Large intestine (tissue), 12 donors: ENCODE measurements at places on chromosomes 5 and 9. TPM values are rescaled to one million over a fixed set of nuclear protein-coding genes. Genes with fewer than 3 reads are reported as not detected.
A peak's percentile ranks its signal among the peaks of the same experiment; 100 is the strongest.

DNA sequence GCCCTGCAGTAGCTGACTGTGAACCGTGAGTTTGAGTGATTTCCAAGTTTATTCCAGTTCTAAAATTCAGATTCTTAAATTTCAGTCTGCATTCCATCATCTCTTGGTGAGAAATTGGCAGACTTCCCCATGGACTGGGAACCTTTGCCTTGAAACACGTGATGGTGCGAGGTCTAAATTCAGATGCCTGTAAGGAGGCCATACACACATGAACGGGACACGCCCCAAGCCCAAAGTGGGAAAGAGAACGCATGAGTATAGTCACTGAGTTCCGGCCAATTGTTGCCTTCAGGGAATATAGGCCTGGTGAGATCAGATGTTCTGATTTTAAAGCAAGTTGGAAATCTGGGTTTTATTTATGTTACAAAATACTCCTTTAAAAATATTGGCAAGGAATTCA is 1084.4 kb upstream of the WWC1 start:
- DNase-seq = no peak

DNA sequence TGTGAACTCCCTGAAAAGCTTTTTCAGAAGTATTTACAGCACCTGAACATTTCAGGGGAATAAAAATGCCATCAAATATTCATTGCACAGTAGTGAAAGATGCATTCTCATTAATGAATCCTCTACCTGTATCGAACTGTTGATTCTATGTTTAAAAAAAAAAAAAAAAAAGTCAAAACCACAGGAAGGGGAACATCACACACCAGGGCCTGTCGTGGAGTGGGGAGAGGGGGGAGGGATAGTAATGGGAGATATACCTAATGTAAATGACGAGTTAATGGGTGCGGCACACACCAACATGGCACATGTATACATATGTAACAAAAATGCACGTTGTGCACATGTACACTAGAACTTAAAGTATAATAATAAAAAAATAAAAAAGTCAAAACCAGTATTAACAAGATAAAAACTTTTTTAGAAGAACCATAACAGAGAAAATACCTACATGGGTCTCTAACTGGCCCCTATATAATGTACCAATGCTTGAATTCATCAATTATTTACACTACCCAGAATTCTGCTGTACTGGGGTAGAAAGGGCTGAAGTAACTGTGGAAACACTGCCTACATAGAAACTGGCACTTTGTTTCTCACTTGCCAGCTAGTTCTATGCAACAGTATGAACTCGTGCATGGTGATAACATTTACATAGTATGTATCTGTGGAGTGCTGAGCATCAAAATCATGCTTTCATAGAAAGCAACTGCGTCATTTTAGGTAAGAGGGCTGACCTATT is 48.9 kb downstream of the GNAQ start:
- no peak for DNase-seq

- DNase-seq = peak; percentile 78
Measured at GRCh38 chr9:27664121-27664779, 91.0 kb upstream of the C9orf72 start.

- DNase-seq = no peak
Measured at GRCh38 chr9:4220346-4220745, 79.5 kb downstream of the GLIS3 start.

GRCh38 chr5:170220191-170220590 is 12.6 kb upstream of the C5orf58 start:
- DNase-seq = no peak

- peak; percentile 72 for DNase-seq
Measured at GRCh38 chr9:72597181-72597517, 75.7 kb downstream of the TMC1 start.

DNA sequence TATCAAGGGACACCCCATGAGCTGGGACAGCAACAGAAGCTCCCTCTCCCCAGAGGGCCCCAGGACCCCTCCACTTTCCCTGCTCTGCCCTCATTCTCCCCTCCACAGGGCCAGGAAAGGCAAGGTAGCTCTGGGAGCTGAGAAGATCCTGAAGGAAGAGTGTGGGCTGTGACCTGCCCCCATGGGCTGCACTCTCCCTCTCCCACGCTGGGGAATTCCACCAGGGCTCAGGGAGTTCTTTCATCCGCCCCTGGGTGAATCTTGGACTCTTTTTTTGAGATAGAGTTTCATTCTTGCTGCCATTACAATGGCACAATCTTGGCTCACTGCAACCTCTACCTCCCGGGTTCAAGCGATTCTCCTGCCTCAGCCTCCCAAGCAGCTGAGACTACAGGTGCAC is 73.8 kb downstream of the C9orf50 start:
- no peak for DNase-seq

DNA sequence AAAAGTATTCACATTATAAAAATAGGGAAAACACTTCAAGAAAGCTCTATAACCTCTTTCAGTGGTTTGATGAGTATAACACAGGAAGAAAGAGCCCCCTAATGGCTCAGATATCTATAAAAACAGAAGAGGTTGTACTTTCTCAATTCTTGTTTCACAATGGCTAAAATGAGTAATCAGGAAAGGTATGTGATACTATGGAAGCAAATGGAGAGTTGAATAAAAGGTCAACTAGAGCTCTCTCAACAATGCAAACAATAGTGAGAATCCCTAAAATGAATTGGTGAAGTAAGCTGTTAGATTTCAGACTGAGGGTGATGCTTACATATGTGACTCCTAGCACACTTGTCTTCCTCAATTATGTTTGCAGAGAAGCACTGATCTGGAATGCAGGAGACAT is 584.6 kb upstream of the CDH18 start:
- DNase-seq = no peak

GRCh38 chr5:124523897-124524296 is 222.5 kb downstream of the ZNF608 start:
- DNase-seq = no peak

DNA sequence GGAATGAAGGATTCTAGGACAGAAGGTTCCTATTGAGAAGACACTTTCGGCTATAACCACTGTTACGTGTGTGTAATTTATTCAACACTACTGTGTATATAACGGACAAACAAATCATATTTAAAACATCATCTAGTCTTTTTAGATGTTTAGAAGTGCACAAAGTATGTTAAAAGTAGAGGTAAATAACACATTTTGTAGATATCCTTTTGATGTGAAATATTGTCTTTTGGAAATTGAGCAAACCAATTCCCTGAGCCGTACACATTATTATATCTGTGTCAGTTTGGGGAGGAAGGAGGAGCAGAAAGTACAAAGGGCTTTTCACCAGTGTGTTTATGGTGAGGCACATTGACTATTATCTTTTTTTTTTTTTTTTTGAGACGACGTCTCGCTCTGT is 39.1 kb upstream of the ANKRD18A start:
- no peak for DNase-seq

DNA sequence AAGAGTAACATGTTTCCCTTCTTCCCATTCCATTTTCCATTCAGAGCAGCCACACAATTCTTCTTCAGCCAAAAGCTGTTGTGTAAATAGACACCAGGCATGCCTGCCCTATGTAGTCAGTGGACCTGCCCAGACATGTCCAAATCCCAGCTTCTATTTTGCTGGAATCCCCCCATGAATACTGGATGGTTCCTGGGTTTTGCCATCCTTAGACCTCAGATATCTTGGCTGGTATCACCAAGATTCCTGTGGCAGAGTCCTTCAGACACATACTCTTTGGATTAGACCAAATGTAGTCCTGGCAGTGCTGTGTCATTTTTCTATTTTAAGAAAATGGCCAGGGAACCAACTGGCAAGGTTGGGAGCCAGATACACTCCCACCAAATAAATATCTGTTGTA is 10.3 kb downstream of the FST start:
- DNase-seq = no peak

- peak; percentile 64 for DNase-seq
Measured at GRCh38 chr9:90073186-90073945, 468.6 kb downstream of the GADD45G start.

DNA sequence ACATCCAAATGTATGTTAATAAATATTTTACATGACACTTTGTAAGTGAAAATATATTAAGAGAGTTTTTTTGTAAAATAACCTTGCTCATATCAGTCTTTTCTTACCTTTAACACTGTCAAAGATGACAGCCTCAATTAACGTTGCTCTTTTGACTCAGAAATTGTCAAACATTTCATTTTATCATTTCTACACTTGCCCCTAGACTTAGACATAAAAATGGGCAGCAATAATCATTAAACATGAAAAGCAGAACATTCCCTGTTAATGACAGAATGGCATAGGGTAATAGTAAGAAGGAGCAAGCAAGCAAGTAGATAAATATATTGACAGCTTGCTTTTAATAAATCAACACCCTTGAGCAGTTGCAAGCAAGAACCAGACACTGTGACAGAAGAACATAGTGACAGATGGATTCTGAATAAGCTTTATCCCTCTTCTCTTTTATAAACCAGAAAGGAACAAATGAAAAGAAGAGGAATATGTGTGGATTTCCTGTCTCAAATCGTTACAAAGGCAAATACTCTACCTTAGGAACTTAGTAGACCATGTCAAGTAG is 796.0 kb upstream of the CHD1 start:
- DNase-seq = no peak

DNA sequence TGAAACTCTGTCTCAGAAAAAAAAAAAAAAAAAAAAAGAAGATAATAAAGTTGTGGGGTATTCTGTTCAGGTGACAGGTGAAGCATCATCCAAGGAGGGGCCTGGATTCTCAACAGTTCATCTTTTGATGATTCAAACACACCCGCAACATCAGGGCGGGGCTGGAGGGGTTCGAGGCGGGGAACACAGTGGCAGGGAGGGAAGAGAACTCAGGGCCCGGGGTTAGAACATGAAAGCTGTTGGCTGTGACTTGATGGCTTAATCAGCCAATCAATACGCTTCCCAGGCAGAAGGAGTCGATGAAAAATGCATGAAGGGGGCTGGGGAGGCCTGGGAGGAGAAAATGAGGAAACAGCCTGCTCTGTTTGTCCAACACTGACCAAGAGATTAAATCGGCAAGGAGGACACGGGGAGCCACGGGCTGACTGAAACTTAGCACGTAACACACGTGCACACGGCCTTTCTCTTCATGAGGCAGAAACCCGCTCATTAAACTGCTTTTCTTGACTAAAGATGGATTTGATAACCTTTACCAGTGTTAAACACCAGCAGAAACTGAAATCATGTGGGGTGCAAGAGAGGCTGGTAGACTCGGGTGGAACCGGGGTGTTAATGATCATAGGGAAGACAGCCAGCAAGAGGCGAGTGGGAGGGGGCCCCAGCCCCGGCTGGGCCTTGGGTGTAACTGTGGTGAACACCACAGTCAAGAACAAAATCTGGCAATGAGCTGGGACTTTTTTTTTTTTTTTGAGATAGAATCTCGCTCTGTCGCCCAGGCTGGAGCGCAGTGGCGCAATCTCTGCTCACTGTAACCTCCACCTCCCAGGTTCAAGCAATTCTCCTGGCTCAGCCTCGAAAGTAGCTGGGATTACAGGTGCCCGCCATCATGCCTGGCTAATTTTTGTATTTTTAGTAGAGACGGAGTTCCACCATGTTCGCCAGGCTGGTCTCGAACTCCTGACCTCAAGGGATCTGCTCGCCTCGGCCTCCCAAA is 105.7 kb upstream of the RAPGEF1 start:
- no peak for DNase-seq

GRCh38 chr9:127505396-127506116 is 54.2 kb downstream of the LRSAM1 start:
- no peak for DNase-seq

DNA sequence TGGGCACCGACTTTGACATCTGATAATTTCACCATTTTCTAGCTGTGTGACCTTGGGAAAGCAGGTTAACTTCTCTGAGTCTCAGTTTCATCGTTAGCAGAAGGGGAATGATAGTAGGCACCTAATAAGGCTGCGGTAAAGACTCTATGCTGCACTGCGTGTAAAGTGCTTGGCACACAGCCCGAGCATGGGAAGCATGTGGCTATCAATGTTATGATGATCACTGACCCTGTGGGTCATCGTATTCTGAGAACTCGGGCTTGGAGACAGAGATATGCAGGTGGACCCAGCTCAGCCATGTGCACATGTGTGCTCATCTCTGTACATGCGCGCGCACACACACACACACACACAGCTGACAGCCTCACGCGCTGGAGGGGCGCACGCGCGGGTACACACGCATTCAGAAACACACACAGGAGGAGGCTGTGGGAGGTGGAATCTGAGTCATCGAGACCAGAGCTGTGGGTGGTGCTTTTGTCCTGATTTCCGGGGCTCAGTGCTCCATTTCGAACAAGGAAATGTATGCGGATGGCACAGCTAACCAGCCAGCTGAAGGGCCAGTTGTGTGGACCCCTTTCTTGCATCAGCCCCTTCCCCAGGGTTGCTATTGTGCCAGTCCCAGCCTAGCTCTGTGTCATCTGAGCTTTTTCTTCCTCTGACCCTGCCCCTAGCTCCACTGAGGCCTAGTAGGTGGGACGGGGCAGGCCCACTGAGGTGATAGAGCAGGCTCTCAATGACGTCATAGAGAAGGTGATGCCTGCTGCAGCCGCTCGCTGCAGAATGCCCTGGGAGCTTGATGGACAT is 11.1 kb upstream of the ARAP3 start:
- no peak for DNase-seq

DNA sequence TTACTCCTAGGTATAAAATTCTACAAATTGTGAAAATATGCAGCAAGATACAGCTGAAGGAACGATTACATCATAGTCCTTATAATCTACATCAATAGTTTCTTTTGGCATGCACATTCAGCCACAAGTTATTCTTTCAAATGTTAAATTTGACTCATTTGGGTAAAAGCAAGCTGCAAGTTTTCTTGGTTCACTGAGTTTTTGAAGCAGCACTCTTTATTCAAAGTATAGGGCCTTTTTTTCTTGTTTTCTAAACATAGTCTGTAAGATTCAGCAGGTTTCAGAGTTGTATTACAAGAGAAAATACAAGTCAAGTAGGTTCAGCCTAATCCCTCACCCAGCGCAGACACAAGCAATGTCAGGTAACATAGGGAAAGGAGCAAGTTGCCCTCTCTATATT is 981.5 kb downstream of the PTPRD start:
- DNase-seq = no peak

DNA sequence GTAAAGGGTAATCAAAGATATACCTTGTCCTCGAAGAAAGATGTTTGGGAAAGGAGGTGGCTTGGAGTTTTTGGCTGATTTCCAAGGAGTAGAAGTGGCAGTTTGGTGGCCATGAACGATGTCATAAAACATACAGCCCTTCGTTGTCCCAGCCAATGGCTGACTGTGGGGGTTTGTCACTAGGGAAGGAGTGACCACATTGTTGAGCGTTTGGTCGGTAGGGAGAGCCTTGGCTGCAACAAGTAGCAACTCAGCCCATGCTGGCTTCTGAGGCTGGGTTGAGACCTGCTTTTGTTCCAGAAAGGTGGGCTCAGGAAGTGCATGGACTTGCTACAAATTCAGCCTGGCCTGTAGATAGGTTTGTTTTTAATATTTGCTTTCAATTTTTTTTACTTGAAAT is 128.3 kb downstream of the BOD1 start:
- no peak for DNase-seq

MUSK gene
- 1.1 TPM for polyA plus RNA-seq

DYNC2I2 gene
- polyA plus RNA-seq = 39.8 TPM

BHMT2 gene
- 2.8 TPM for polyA plus RNA-seq

DAPK1 gene
- polyA plus RNA-seq = 24.9 TPM

NPM1 gene
- 2,359 TPM for polyA plus RNA-seq

LRRC19 gene
- 83.7 TPM for polyA plus RNA-seq

SPATA31E1 gene
- polyA plus RNA-seq = 0.48 TPM

FAM163B gene
- polyA plus RNA-seq = 0.09 TPM

DMRT3 gene
- polyA plus RNA-seq = not detected

FBP1 gene
- polyA plus RNA-seq = 259 TPM

PELO gene
- 14.1 TPM for polyA plus RNA-seq

FBLL1 gene
- 4.0 TPM for polyA plus RNA-seq

ACOT12 gene
- 0.72 TPM for polyA plus RNA-seq

ZBTB26 gene
- polyA plus RNA-seq = 11.4 TPM
